EH (cell line): ENCODE measurements at places on chromosomes 1 and 21.

- DNase-seq = no peak
Measured at GRCh38 chr1:35962952-35963351, 32.0 kb downstream of the AGO3 start.

DNA sequence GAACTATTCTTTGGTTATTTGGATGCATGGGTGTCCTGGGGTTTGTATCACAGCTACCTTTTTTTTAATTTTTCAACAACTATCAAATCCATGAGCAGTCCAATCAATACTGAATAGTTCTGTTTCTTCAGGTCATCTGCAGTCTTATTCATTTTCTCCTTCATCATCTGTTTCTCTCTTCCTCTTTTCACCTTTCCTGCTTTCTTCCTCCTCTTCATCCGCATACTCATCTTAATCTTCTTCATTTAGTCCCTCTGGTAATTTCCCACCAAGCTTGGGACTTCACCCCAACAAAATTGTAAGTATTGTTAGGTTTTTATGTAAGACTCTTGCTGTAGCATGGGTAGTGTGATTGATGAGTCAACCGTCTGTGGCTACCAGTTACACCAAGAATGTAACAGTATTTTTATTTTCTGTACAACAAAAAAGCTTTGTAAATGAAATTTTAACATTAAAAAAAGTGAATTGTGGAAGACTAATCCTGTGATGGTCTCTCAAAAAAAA, 184.1 kb upstream of the RNPC3 start:
- no peak for DNase-seq

DNA sequence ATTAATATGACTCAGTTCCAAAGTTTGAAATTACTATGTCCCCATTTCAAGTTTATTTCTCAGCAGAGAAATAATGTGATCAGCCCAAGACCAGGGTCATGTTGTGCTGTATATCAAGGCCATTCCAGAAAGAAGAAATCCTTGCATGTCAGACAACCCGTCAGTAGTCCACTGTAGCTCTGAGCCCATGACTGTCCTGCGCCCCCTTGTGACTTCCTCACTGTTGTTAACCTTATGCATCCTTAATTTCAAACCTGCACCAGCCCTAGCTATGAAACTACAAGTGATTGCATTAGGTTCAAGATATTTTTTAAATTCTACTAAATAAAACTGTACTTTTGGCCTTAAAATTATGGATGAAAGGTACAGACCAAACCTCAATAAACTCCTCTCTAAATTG, 133.0 kb downstream of the LRRC7 start:
- DNase-seq = peak; percentile 38

DNA sequence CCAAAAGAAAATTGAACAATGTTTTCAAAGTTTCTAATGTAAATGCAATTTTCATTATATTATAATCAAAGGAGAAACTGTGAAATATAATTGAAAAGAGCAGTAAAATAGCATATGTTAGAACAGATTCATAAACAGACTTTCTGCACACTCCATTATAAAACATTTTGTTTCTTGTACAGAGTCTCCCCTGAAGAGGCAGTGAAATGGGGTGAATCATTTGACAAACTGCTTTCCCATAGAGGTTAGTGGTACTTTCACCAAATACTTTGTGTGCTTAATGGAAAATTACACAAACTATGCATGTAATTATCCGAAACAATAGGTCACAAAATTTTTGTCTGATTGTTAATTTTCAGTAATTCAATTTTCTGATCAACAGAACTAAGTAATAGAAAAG, 1.9 kb downstream of the RGS18 start:
- no peak for DNase-seq

GRCh38 chr1:7252411-7253117, 467.3 kb downstream of the CAMTA1 start:
- no peak for DNase-seq

DNA sequence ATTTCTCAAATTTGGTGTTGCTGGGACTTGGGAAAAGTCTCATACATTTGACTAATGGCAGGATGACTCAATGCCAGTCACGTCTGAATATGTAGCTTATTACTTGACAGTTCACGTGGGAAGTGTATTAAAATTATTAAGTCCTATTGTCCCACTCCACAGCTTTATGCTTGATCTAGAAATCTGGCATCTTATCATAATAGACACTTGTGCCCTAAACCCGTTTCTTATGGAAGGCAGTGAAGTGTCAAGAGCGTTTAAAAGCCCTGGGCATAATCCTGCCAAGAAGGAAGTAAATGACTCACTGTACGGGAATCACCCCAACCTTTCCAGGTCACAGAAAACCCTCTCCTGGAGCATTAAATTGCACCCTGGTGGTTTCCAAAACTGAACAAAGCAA, 207.4 kb downstream of the APP start:
- DNase-seq = peak; percentile 46

DNA sequence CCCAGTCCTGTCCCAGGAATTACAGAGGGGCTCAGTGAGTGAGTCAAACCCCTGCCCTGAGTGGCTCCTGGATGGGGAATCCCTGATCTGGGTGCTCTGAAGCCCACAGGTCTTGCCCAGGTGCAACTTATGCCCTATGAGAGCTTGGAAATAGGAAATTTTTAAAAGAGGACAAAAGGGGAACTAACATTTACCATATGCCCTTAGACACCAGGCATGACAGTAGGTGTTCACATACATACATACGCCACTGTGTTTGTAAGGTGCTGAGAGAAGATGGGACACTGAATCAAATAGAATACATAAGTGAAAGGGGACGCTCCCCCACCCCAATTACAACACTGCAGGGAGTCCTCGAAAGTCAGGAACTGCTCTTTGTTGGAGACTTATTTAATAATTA, 1.4 kb downstream of the CFAP45 start:
- DNase-seq = no peak

DNA sequence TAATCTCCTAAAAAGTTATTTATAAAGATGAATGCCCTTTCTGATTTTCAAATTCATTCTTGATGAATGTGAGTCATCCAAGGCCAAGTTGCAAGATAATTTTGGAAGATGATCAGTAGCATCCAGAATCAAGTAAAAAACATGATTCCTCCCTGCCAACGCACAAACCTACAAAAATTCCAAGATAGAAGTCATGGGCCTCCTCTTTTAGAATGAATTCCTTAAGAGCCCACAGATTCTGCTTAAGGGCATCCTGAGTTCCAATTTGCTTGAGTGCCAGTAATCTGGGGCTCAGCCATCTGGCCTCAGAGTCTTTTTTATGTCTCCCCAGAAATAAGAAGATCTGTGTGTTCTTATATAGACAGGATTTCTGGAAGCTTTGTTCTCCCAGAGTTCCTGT, 23.2 kb upstream of the SPATA6 start:
- peak; percentile 64 for DNase-seq

GRCh38 chr1:106435269-106435668, 621.2 kb upstream of the PRMT6 start:
- DNase-seq = no peak

DNA sequence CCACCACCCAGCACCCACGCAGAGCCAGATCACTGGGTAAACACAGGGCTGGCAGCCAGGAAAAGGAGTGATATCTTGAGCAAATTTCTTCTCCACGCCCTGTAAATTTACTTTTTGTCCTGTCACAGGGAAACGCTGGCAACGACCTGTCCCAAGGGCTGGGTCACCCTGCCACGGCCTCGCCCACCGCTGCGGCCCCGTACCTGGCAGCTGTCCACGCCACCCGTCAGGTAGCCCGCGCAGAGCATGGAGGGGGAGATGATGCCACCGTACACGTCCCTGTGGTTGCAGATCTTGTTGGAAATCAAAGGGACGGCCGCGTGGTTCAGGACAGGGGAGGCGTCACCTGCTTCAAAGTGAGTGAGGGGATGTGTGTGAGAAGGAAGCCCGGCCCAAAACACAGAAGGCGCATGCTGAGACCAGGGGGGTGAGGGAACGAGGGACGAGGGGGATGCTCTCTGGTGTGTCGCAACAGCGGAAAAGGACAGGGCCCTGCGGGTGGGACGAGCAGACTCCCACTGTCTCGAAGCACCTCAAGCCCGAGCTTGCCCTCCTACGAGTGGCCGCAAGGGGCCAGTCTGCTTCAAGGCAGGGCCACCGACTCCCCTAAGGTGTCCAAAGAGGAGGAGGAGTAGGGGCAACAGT, 10.1 kb upstream of the TFF1 start:
- no peak for DNase-seq

- no peak for DNase-seq
Measured at GRCh38 chr1:63883494-63884235, 109.8 kb downstream of the ROR1 start.

- DNase-seq = no peak
Measured at GRCh38 chr1:222104694-222105392, 363.0 kb upstream of the DUSP10 start.

- DNase-seq = peak; percentile 25
Measured at GRCh38 chr1:180571832-180572636, 13.3 kb downstream of the OVAAL start.

- DNase-seq = no peak
Measured at GRCh38 chr1:20819818-20820217, 32.7 kb upstream of the HP1BP3 start.

DNA sequence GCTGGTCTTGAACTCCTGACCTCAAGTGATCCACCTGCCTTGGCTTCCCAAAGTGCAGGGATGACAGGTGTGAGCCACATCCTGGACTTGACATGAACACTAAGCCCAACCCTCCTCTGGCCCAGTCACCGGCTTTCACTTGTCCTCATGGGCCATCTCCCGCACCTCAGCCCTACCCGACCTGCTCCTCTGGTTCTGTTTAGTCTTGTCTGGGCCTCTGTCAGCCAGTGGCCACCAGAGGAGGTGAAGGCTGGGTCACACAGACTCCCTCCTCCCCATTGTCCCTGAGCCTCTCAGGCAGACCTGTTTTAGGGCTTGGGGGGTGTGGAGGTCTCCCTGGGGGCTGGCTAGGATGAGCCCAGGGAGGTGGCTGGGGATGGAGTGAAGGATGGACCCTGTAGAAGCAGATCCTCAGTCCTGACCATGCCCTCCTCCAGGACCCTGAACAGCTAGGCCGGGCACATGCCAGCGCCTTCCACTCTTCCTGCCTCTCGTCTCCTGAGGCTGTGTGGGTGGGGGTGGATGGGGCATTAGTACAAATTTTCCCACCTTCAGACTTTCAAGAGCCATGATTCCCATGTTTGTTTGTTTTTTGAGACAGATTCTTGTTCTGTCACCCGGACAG, 26.1 kb upstream of the UMODL1 start:
- DNase-seq = no peak

- peak; percentile 27 for DNase-seq
Measured at GRCh38 chr1:1001057-1001783, 1.3 kb upstream of the HES4 start.

DNA sequence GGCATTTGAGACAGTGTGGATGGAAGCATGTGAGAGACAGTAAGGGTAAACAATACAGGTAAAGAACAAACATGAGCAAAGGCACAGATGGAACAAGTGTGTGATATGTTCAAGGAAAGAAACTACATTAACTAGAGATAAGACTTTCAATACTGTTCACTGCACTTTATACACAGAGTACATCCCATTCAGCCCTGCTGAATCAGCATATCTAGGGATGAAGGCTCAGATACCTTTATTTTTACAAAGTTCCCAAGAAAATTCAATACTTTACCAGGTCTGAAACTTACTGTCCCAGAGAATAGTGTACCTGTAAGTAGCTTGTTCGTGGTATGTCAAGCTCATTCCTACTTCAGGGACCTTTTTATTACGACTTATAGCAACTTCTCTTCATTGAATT, 122.5 kb downstream of the LHX4 start:
- DNase-seq = no peak
